Dermis microvascular lymphatic vessel endothelial cell (primary cell): ENCODE measurements at places on chromosomes 2 and 18. TPM values are rescaled to one million over a fixed set of nuclear protein-coding genes. Genes with fewer than 3 reads are reported as not detected.

DNA sequence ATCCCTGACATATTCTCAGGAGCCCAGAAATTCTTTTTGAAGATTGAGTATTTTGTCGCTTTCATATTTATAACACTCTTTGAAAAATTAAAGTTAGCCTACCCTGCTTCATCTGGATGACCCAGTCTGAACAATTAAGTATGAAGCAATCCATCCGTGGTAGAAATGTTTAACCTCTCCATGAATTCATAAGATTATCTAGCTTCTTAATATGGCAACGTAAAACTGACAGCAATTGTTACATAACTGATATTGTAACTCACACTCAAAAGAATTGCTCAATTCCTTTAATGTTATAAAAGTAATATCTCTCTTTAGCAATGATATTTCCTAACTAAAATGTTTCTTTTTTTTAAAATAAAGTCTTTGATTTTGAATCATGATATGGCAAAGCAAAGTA, 7.2 kb upstream of the ABCA12 start:
- no peak for DNase-seq

DNA sequence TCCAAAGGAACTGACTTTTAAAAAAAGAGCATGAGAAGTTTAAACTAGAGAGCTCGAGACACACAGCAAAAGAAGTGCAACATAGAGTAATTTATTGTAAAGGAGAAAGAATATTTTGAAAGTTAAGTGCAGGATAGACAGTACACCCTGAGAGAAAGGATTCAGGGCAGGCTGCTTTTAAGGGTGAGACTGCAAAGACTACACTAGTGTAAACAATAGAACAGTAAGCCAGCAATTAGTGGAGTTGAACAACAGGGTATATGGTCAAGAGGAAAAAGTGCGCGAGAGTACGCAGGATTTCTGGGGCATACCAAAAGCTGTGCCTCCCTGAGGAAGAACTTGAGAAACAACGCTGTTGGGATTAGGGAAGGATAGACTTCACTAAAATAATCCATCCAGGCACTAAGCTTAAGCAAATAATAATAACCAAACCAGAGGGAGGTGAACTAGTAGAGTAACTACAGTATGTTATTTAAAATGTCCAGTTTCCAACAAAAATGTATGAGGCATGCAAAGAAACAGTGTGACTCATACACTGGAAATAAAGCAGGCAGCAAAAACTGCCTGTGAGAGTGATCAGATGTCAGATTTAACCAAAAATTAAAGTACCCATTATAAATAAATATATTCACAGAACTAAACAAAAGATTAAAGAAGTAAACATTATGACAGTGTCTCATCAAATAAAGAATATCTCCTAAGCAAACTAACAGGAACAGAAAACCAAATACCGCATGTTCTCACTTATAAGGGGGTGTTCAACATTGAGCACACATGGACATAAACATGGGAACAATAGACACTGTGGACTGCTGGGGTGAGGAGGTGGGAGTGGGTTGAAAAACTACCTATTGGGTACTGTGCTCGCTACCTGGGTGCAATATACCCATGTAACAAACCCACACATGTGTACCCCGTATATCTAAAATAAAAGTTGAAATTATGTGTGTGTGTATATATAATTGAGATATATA, 40.5 kb upstream of the EMILIN2 start:
- DNase-seq: no peak

DNA sequence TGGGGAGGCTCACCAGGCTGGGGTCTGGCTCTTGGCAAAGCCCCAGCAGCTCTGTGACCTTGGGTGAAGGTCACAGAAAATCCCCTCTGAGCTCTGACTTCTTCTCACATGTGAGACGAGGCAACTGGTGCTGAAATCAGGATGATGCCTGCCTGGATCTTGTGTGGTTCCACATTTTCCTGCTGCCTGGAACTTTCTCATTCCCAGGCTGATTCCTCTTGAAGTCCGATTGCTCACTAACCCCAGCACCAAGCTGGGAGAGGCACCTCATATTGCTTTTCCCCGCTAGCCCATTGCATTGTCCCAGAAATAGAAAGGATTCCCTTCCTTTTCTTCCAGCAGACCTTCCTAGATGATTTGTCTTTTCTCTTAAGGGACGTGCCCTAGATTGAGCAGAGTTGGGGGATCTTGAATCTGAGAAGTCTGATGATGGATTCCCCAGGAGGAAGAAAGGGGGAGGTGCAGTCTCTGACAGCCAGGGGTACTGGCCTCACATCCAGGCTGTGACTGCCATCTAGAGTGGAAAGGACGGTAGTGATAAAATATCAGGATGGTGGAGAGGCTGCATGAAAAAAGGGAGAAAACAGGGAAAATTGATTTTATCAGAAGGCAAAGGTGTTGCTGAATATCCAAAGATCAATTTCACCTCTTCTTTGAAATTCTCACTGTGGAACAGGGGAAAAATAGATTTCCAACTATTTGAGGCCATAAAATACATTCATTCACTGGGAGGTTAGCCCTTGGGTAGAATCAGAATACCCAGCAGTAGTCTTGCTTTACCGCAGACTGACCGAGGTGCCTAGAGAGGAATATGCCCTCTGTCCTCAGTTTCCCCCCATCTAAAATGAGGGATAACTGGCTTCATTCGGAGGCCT, 96.3 kb downstream of the FAM210A start:
- DNase-seq: peak; percentile 62

GRCh38 chr2:133063775-133064174, 393.8 kb upstream of the LYPD1 start:
- no peak for DNase-seq

The KLHL29 gene
- total RNA-seq: 2.2 and 5.1 TPM in 2 replicates

- DNase-seq: no peak
Measured at GRCh38 chr2:61769093-61769675, 84.7 kb downstream of the FAM161A start.

DNA sequence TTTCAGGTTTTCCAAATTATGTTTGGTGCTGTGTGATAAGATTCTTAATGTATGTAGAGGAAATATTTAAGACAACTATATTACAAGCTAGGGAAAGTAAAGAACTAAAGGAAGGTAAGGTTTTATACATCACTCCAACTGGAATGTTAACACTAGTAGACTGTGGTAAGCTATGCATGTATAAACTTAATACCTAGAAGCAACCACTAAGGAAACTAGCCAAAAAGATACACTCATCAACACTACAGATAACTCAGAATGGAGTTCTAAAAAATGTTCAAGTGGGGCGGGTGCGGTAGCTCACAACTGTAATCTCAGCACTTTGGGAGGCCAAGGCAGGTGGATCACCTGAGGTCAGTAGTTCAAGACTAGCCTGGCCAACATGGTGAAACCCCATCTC, 37.8 kb upstream of the MALL start:
- DNase-seq: no peak

DNA sequence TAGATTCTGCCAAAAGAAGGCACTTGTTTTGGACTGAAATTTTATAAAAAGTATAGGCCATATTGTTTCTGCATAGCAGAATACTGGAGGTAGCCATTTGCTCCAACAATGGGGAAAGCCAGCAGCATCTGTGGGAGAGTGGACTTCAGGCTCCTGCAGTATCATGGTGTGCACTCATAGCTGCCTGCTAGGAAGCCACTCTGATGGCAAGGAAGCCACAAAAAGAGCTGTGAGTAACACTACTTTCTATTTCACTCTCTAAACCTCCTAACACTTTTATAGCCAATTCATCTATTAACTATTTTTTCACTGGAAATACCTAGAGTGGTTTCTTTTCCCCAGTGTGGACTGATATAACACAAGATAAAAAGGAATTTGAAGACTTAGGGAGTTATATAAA, 144.4 kb upstream of the KCNJ3 start:
- DNase-seq: no peak

- DNase-seq: no peak
Measured at GRCh38 chr2:173676647-173677046, 288.5 kb downstream of the SP3 start.

DNA sequence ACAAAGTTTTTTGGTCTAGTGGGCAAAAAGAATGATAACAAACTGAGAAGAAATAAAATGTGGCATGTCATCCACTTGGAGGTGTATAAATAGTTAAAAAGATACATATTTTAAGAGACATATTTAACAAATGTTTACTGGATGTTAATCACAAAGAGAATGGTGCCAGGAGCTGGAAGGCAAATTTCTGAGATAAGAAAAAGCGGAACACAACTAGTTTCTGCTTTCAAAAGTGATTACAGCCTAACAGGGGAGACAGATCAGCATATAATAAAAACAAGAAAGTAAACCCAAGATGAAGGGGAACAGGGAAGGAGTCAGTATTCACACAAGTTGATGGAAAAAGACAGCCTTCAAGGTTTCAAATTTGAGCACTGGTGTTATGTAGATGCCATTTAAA, 91.3 kb downstream of the OLA1 start:
- DNase-seq: no peak

The CYRIA gene
- 30.6 and 40.2 TPM in 2 replicates for total RNA-seq

DNA sequence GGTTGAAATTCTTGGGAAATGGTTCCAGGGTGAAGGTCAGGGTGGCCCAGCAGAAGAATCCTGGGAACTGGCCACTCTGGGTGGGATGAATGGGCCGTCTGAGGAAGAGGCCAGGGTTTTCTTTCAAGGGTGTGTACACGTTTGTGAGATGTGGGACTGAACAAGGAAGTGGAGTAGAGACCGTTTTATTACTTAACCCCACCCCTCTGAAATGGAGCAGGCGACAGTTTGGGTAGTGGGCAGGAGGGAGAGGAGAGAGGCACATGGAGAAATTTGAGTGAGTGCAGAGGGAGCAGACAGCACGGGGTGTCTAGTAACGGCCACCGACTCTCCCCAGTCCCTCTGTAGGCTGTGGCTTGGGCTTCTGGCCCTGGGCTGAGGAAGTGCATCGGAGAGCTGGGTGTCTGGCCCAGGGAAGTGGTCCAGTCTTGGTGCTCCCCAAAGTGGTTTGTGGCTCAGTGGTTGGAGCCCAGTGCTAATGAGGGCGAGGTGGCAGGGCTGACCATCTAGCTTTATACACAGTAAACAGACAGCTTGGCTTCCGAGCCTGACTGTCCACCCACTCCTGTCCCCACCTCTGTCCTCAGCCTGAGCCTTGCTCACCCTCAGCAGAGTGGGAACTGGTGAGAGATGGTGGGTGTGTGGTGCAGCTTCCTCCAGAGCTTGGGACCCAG, 135.3 kb downstream of the DYSF start:
- no peak for DNase-seq

GRCh38 chr2:170681311-170681710, 33.8 kb upstream of the SP5 start:
- DNase-seq: no peak

- no peak for DNase-seq
Measured at GRCh38 chr2:210477496-210477895, 937 bp upstream of the LANCL1 start.

- DNase-seq: no peak
Measured at GRCh38 chr18:12315911-12316310, 7.9 kb downstream of the TUBB6 start.

DNA sequence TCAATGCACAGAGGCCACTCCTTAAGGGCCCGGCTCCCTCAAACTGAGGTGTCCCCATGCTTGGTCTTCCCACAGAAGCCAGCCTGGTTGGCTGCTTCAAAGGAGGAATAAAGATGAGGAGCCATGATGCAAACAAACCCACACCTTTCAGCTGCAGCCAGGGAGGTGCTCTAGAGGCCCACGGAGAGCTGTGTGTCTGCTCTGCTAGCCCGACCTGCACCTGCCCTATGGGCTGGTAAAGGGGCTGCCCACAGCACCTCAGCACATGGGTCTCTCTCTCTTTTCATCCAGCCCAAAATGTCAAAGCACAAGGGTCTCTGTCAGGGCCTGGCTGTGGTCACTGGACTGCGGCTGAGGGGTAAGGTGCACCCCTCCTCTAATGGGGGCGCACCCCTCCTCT, 132.1 kb downstream of the MSH2 start:
- DNase-seq: no peak

DNA sequence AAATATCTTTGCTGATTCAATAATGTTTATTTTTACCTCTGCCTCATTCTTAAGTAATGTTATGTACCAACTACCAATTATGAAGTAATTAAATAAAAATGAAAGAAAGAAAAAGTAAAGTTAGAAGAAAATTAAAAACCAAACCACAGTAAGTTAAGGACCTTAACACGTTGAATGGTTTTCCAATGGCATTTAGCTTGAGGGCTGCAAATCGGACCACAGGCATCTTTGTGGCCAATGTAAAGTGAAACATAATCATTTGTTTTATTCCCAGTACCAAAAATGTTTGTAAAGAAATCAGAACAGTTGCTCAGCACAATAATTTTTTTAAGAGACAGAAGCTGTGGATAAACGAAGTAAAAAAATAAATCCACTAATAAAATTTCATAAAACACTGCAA, 1455.5 kb upstream of the ZEB2 start:
- DNase-seq: no peak

DNA sequence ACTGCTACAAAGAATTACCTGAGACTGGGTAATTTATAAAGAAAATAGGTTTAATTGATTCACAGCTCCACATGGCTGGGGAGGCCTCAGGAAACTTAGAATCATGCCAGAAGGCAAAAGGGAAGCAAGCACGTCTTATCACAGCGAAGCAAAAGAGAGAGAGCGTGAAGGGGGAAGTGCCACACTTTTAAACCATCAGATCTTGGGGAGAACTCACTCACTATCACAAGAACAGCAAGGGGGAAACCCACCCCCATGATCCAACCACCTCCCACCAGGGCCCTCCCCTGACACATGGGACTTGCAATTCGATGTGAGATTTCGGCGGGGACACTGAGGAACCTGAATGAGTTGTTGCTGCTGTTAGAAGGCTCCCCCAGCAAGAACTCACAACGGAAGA, 220.2 kb upstream of the PIEZO2 start:
- DNase-seq: no peak

DNA sequence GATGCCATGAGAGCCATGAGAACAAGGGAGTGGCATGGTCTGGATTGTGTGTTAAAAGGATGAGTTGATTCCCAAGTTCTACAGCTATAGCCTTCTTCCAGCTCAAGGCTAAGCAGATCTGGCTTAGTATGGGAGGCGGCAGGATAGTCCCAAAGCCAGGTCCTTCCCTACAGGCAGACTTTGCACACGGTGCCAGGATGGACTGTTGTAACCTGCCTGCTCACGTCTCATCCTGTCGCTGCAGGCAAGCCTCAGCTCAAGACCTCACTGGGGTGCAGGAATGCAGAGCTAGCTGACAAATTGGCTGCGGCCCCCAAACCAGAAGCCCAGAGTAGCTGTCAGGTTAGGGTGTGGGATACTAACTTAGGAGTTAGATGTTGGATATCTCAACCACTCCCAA, 28.8 kb upstream of the IGFBP5 start:
- no peak for DNase-seq

The ASXL3 gene
- total RNA-seq: 0.13 and 0.76 TPM in 2 replicates

The ANKRD30BL gene
- not detected in 2 replicates for total RNA-seq

The LHCGR gene
- not detected in 2 replicates for total RNA-seq
